ENCODE measurements at places on chromosomes 11 and 22.

DNA sequence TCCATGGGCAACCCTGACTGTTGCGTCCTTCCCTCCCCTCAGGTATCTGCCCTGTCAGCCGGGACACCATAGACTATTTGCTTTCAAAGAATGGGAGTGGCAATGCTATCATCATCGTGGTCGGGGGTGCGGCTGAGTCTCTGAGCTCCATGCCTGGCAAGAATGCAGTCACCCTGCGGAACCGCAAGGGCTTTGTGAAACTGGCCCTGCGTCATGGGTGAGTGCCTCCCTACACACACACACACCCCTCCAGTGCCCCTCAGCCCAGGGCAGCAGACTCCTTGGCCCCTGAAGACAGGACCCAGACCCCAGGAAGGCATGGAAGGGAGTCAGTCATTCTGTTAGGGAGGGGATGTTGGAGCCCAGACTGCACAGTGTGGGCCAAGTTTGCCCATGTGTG is 17.9 kb upstream of the UVRAG start:
- DNase-seq = no peak

DNA sequence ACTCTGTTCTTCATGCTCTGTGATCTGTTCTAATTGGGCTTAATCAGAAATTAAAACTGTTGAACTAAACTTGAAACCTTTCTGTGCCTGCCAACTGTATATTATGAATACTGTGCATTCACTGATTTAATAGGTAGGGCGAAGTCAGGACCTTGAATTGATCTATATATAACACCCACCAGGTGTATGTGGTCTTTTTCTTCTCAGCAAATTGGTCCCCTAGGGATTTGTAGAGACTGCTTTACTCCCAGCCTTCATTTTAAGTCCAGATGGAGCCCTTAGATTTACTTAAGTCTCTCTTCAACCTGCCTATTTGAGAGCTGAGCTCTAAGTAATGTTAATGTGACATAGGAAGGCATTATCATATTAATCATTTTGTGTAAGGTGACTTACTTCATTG is 257.5 kb downstream of the TMEM135 start:
- no peak for DNase-seq

DNA sequence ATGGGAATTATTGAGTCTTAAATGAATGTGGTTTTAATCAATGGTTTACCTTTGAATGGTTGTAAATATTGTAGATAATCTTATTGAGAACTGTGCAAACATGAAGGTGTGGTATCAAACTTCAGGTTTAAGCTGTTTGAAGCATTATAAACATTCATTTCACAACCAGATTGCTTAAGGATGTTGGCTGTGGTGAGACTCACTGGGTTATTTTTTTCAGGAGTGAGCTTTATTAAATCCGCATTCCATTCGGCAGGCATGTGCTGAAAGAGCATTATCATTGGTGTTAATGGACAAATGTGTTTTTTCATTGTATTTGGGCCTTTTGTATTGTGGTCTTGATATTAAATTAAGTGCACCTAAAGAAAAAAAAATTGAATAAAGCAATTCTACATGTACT is 9.7 kb downstream of the MMP3 start:
- no peak for DNase-seq

GRCh38 chr11:62881579-62882430 is 1.1 kb downstream of the SLC3A2 start:
- peak; percentile 89 for DNase-seq

DNA sequence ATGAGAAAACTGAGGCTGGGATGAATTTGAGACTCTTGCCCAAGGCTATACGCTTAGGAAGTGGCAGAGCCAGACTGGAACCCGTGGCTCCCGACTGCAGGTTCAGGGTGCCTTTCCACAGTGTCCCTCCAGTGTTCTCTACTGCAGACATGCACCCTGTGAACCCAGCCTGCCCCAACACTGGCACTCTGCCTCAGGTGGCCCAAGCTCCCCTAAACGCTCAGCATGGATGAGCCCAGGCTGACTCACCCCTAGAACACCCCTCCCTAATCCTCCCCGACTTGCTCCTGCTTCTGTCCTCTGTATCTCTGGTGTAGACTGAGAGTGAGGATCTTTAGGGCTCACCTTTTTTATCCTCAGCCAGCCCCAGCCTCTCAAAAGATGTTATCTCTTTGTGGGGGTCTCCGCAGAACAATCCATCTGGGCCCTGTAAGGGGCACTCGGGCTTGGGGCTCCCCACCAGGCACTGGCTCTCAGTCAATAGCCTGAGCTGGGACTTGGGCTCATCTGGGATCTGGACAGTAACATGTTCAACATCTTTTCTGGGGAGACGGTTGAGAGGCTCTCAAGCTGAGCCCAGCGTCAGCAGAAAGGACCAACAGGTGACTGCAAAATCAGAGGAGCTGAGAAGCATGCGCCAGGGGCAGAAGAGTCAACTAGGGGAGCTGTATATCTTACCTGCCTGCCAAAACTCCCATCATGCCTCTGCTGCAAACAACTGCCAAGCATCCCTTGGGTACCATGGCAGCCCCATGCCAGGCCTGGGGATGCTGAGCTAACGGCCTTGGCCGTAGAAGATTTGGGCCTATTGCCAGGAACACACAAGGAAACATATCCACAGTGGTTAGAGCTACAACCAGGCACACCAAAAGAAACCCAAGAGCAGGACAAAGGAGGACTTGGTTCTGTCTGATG is 176.2 kb downstream of the BUD13 start:
- DNase-seq = no peak

DNA sequence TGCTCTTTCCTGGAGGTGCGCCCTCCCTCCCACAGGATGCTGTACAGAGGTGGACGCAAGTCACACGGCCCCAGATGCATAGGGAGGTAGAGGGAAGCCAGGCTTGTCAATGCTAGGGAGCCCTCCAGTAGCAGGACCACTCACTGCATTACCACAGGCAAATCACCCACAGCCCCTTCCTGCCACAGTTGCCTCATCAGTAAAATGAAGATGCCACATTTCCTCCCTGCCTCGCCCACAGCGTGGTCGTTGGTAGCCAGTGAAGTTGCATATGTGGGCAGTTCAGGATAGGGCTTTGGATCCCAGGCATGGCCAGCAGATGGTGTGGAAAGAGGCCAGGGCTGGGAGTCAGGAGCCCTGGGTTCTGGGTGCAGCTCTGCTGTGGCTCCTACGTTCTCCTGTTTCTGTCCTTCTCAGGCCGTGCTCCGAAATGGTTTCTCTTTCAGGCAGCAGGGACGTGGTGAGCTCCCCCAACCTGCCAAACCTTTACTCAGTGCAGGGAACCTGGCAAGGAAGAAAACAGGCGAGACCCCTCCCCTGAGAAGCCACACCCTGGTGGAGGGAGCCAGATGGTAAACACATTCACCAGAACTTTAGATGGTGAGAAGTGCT is 22.6 kb downstream of the DAGLA start:
- DNase-seq = no peak

- DNase-seq = no peak
Measured at GRCh38 chr11:73323464-73323863, 15.4 kb downstream of the ARHGEF17 start.

DNA sequence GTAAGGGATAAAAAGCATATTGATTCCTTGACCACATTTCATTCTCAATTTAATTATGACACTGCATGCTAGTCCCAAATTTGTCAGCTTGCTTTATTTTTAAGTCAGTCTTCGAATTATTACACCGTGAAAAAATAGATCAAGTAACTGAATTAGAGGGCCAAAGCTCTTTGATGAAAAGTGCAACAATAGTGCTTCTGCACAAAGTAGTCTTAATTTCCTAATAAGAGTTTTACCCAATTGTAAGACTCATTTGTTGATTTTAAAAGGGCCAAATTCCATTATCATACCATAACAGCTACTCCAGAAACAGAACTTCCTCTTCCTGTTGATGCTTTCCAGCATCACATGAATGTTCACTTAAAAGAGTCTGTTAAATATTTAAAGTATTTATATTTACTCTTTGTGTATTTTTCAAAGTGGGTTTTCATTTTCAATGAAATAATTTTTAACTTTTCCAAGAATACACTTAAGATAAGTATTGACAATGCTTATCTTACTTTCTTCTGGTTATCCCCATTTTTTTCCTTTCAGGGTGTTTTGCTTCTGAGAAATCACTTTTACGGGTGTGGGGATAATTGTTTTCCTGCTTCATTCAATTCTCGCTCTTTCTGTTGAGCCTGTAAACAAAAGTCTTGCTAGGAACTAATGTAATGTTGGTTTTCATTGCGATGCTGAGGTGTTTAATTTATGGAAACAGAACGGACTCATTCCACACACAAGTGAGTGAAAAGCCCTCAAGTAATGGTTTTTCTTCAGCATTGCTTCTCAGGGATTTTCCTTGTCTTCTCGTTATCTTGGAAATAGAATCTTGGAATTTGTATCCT is 2.1 kb downstream of the ARHGEF12 start:
- DNase-seq = no peak

DNA sequence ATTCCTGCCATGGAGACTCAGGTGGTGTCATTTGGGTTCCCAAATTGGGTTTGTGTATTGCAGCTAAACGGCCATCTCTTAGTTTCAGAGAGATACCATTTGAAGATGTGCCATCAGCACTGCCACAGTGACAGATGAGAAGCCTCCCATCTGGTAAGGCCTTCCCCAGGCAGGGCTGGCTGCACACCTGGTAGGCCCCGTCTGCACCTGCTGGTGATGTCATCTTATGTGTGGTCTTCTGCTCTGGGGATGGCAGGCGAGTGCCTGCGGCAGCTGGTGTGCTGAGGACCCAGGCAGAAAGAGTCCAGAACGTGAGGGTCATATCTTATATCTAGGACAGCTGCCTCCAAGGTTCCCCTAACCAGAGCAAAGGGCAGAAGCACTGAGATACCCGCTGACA is 100.6 kb downstream of the CSNK2A3 start:
- DNase-seq = no peak

GRCh38 chr11:70739811-70740487 is 341.6 kb downstream of the CTTN start:
- no peak for DNase-seq

GRCh38 chr11:123587044-123587443 is 67.4 kb downstream of the SCN3B start:
- no peak for DNase-seq

GRCh38 chr22:39352306-39352891 is 2.6 kb downstream of the SYNGR1 start:
- no peak for DNase-seq

Data from activated CD8-positive, alpha-beta memory T cell treated with anti-CD3 and anti-CD28 coated beads for 1 hour (primary cell).